ENCODE measurements at places on chromosomes 3 and 15.

GRCh38 chr15:38149315-38149714 is 103.3 kb upstream of the SPRED1 start:
- no peak for DNase-seq

DNA sequence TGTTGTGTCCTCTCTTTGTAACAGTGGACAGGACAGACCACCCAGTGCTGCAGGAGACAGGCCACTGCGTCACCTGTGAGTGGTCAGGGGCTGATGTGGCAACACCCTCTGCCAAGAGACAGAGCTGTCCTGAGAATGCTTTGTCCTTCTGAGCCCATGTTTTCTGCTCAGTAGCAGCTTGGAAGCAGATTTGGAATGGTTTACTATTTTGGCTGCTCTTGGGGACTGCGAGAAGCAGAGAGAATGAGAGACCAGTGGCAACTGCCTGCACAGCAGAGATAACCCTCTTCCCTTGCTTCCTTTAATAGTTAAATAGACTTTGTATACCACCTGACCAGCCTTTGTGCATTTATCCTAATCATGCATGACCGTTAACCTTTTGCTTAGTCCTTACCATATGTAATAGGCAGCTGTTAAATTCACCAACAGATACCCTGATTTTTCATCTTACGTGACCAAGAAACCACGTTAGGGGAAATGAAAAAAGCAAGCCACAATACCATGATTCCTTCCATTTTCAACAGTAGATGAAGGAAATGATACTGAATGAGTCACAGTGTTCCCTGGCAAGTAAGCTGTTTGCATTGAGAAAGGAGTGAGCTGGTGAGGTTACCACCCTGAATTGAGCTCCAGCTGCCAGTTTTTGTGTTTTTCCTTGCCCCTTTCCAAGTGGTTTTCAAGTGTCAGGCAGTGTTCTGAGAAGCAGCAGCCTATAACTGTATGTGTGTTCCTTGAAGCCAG is 35.5 kb downstream of the B3GALNT1 start:
- DNase-seq, result no peak

- DNase-seq, result no peak
Observed at GRCh38 chr3:13292375-13292774, 127.7 kb downstream of the NUP210 start.

GRCh38 chr3:108474581-108474980 is 35.8 kb downstream of the MYH15 start:
- DNase-seq, result no peak

DNA sequence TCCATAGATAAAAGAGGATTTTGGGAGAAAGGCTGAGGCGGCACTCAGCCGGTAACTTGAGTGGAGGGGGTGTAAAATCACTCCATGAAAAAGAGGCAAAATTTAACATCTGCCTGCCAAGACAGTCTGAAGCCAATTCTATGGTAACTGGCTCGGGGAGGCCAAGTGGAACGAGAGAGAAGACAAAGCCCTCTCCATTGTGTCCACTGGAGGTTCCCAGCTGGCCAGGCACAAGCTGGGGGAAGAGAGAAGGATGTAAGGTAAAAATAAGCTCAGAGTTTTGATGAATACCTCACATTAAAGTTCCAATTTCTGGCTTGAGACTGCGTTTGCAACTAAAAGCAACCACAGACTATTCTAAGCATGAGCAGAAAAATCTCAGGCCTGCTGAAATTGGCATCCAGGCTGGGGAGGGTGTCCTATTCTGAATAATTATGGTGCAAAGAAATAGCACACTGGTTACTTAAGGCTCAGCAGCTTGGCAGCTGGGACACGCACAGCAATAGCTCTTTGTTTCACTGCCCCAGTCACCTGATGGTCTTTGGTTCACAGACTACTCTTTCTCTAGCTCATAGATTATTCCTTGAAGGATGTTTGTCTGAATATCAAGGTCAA is 48.8 kb downstream of the CHRD start:
- DNase-seq, result no peak

DNA sequence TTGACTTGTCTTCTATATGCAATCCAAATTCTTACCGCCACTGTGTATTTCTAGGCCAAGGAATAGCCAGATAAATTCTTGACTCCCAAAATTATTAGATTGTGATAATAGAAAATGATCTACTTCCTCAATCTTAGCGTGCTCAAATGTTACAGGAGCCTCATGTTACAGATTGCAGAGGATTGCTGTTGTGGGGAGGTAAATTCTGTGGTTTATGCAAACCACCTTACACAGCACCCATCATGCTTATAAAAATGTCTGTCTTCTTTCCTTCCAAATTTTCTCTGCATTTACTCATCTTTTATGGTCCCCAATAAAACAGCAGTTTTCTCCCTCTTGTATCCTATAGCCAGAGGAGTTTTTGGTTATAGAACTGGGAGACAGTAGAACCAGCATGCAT is 420.2 kb upstream of the ROBO1 start:
- no peak for DNase-seq

DNA sequence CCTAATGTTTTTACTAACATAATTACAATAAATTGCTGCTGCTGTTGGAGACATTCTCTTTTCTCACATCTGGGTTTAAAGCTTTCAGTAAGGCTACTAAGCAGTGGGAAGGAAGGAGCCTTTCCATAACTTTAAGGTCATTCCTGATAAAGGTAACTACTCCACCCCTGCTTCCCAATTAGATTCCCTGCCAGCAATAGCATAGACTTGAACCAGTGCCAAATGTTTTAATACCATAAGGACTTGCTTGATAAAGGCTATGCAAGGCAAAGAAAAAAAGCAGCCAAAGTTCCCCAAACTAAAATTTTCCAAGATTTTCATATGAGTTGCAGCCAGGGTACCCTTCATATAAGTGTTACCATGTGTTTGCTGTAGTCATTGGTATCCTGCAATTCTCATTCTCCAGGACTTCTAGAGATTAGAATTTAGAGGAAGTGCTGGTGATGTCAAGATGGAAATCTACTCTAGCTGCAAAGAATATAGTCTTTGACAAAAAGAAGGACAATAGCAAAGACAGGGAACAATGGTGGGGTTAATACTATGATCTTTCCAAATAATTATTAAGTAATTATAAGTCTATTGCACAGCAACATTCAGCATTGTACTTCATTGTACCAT is 106.1 kb downstream of the FILIP1L start:
- DNase-seq, result no peak

DNA sequence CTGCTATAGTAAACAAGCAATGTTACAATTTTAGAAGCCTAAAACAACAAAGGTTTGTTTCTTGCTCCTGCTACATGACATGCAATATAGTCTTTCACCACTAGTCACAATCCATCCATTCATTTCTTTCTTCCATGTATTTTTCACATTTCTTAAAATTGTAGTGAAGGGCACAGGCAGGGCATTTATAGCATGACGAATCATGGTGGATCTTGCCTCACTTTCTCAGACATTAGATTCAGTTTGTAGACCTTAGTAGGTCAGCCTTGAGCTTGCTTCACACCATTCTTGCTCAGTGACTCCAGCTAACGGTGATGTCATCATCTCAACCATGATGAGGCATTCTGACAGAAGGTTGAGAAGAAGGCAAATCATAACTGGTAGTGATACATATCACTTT is 546.8 kb downstream of the TBL1XR1 start:
- no peak for DNase-seq

- no peak for DNase-seq
Observed at GRCh38 chr3:127488740-127489139, 101.8 kb downstream of the TPRA1 start.

GRCh38 chr15:57883701-57884100 is 177.2 kb downstream of the POLR2M start:
- DNase-seq, result no peak

- no peak for DNase-seq
Observed at GRCh38 chr3:185393055-185393454, 30.1 kb downstream of the MAP3K13 start.

DNA sequence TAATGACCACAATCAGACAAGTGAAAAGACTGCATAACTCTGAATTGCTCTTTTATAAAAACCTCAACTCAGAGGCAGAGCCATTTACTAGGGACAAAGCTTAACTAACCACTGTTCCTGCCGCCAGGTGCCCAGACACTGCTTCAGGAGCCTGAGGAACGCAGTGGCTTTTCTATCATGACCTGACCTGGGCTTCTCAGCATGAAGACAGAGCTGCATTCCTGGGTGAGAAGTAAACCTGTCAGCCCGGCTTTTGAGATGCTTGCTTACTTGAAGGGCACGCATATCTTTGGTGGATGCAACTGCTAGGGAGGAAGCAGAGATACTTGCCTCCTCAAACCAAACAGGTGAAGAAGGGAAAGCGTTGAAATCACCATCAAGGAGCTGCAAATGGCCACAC is 7.9 kb downstream of the LRRC31 start:
- DNase-seq, result no peak

DNA sequence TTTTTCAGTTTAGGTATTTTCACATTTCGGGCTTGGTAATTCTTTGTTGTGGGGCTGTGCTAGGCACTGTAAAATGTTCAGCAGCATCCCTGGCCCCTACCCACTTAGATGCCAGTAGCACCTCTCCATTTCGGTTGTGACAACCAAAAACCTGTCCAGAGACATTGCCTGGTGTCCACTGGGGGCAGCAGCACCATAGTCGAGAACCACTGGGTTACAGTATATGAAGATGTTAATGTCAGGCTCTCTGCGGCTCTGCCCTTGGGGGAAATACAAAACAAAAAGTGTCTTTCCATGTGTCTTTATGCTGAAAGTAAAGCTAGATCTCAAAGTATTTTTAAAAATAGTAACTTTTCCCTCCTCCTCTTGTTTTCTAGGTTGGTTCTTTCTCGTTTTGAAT is 177.2 kb downstream of the ITPR1 start:
- no peak for DNase-seq

DNA sequence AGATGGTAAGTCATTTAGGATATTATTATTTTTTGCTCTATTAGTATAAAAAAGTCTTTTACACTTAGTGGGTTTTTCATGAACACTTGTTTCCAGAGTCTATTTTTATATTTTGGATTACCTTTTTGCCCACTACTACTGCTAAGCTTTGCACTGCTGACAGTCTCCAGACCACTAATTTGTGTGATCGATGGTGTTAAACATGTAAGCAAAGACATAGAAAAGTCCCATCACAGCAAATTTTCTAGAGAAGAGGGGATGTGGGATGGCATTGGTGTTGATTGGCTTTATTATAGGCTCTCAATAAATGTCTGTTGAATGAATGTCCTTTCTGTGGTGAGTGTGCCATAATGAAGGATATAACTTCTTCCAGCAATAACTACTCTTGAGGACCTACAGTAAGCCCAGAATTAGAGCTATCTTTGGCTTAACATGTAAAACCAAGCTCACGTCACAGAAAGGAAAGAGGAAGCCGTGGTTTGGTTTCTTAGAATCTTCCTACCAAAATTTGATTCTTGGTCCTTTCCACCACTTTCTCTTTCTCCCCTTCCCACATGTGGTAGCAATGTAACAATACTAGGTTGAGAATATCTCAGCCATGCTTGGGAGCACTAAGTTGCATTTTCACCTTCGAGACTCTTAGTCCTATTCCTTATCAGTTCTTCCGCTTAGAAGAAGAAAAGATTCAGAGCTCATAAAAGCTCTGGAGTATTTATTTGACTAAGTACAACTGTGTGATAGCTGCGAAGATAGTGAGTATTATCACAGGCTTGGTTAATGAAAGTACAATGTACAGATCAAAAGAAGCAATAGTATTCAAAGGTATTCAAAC is 90.6 kb upstream of the UMPS start:
- DNase-seq, result no peak

DNA sequence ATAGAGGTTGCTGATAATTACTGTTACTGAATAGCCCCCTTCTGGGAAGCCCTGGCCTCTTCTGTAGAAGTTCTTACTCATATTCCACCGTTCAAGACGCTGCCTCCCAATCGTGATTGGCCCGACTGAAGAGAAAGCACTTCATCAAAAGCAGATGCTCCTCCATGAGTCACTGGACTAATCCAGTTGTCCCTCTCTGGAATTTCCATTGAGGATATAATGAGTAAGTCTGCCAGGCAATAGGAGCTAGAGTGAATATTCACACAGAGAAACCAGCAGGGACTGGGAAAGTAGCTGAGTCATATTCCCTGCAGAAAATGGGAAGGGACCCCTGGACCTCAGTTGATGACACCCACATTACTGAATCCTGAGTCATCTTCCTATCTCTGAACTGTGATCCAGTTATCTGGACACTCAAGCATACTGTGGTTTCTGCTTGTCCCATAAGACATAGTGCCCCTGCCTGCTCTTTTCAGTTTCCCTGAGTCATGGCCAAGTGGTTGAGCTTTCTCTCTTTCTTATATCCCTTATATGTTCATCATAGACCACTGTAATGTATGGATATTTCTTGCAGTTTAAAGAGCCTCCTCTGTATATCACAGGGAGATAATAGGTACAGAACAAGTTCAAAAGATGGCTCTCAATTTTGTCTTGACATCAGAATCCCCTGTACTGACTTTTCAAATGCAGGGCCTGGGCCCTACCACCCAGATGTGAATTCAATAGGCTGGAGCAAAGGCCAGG is 151.2 kb upstream of the CDIN1 start:
- DNase-seq, result no peak

- DNase-seq, result no peak
Observed at GRCh38 chr3:56260262-56260661, 208.0 kb downstream of the ERC2 start.

- DNase-seq, result no peak
Observed at GRCh38 chr3:14620512-14620911, 31.1 kb upstream of the CCDC174 start.

DNA sequence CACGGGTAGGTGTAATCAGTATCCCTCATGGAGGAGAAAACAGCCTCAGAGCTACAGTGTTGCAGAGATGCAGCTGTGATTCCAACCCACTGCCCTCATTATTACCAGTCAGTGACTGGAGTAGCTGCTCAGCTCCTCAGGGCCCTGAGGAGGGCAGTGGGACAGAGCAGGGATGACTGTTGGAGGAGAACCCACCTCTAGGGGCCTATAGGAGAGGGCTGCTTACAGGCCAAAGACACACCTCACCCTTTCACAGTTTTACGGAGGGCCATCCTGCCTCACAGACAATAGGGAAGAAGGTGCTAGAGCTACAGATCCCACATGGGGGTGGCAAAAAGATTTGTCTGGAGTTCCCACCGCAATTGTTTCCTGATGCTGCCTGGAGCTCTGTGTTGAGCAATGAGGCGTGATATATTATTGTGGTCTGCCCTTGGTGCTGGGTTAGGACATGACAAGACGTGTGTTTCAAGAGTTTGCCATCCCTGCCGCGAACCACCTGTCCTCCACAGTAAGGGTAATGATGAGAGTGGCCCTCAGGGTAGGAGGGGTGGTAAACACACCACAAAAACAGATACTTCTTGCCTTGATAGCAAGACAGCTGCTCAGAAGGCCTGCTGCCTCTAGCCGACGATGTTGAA is 140.5 kb upstream of the TPM1 start:
- DNase-seq, result no peak

DNA sequence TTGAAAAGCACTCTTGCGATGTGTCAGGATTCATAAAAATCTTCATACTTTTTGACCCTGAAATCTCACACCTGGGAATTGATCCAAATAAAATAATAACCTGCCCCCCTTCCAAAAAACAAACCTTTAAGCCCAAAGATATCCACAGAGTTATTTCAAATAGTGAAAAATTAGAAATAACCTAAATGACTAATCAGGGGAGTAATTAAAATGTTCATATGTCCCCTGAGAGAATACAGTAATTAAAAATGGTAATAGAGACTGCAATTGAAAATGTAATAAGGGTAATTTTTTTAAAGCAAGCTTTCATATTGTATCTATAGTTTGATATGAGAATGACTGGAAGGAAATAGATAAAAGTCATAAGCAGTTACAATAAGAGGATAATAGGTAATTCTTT is 68.0 kb downstream of the CALML4 start:
- DNase-seq, result no peak

- no peak for DNase-seq
Observed at GRCh38 chr15:39181940-39182339, 398.9 kb upstream of the THBS1 start.
